MG63 (cell line): ENCODE measurements at places on chromosomes 12 and 14.
A peak's percentile ranks its signal among the peaks of the same experiment; 100 is the strongest.

- DNase-seq, result no peak
These were observed 3.7 kb downstream of the MVK start for GRCh38 chr12:109577311-109577710.

DNA sequence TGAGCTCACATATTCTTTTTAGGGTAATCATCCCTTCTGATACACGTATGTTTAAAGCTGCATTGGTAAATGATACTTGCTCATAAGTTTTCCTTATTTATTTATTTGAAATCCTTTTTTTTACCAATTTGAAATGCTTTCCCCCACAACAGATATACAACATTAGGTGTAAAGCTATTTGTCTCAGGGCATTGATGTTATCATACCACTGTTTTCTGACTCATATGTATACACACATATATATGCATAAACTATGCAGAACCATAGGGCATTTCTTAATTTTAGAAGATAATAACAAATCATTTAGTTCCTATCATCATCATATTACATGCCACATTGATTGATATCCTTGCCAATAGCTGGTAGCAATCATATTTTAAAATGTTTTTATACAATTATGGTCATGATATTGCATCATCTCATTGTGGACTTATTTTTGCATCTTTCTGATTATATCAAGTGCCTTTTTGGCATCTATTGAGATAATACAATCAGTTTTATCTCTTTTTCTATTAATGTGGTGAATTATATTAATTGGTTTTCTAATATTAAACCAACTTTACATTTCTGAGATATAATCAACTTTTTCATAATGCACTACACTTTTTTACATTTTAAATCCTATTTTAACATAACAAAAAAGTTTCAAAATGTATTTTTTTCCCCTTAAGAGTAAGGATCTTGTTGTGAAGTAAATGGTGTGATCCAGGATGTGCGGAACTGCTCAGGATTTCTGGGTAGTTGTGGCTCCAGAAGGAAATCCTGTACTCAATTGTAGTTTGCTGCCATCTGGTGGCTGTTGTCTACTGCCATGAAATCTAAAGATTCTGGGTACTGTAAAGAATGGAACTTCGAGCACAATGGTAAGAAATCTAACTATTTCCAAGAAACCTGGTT, 16.7 kb downstream of the OR9K2 start:
- peak; percentile 31 for DNase-seq

DNA sequence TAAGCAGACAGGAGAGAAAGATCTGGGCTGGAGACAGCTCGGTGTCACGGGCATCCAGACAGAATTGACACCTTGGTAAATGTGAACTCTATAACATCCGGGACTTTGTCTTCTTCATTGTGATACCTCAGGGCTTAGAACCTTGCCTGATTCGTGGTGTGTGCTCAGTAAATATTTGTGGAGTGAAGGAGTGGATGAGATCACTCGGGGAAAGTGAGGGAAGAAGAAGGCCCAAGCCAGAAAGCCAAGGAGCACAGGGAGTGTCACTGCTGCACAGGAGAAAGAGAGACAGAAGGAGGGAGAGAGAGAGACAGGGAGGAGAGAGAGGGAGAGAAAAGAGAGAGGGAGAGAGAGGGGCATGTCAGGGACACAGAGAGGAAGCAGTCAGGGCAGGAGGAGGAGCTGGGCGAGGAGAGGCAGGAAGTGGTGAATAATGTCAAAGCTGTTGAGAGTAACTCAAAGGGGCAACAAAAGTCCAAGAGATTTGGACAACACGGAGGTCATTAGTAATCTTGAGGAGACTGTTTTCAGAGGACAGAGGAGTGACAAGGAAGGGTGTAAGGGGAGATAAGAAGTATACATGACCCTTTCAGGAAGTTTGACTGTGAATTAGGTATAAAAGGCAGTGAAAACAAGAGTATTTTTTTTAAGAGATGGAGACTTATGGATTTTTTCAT, 141.6 kb upstream of the MAX start:
- DNase-seq, result peak; percentile 30

DNA sequence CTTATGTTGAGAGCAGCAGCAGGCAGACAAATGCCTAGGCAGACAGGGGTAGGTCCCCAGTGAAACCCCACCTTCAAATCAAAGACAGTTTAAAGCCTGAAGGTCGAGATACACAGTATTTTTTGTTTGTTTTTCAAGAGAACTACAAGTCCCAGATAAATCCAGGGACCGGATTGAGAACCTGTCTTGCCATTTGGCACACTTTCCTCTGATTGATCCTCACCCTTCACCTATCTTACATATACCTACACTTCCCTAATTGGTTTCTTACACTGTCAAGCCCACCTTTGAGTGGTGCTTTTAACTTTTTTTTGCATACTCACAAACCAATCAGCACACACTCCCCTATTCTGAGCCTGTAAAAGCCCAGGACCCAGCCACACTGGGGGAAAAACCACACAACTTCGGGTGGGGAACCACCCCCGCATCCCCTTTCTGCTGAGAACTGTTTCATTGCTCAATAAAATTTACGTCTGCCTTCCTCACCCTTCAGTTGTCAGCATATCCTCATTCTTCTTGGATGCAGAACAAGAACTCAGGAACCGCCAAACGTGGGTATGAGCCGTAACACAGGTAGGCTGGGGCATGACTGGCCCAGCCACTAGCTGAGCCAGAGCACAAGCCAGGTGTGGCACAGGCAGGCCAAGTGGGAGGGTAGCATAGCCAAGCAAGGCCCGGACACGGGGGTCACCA, 11.1 kb downstream of the DICER1 start:
- DNase-seq, result no peak

- DNase-seq, result peak; percentile 70
These were observed 14.0 kb downstream of the ABCB9 start for GRCh38 chr12:122951979-122952892.

DNA sequence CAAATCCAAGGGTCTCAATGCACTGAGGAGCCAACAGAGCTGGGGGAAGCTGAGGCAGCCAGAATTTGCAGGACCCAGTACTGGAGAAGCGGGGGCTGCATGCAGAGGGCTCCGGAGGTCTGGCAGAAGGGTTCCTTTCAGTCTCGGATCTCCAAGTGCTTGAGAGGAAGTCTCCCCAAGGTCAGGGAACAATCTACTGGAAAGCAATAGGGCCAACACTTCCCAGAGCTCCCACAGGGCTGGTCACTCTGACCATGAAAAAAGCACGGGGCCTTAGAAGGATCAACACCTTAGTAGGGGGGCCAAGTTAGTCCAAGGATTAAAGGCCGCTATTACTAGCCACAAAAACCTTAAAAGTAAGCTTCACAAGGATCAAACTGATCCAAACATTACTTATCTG, 31.7 kb downstream of the SPPL3 start:
- no peak for DNase-seq

DNA sequence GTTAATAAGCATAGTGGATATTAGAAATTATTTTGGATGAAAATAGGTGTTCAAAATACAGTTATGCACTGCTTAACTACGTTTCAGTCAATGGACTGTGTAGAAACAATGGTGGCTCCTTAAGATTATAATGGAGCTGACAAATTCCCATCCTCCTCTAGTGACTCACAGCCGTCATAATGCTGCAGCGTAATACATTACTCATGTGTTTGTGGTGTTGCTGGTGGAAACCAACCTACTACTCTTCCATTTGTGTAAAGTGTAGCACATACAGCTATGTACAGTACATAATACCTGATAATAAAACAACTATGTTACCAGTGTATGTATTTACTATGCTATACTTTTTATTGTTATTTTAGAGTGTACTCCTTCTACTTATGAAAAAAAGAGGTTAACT, 111.2 kb upstream of the TMCC3 start:
- DNase-seq, result peak; percentile 61

- no peak for DNase-seq
These were observed 115.8 kb upstream of the MED13L start for GRCh38 chr12:116393255-116393654.

DNA sequence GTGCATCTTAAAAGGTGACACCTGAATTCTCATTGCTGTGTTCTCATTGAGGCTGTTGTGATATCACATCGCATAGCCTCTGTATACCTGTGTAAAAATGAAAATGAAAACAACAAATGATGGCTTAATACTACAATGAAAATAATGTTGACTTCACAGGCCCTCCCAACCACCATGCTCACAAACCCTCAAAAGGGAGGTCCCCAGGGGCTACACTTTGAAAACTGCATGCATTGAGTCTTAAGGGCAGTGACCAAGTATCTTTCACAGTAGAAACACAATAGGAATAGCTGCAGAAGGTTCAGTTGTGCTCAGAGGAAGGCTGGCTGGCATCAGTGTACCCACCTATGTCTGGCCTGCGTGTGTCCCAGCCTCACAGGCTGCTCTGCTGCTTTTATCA, 27.6 kb upstream of the KCNK13 start:
- no peak for DNase-seq

GRCh38 chr12:95955549-95956159, 12.5 kb downstream of the AMDHD1 start:
- DNase-seq, result no peak

DNA sequence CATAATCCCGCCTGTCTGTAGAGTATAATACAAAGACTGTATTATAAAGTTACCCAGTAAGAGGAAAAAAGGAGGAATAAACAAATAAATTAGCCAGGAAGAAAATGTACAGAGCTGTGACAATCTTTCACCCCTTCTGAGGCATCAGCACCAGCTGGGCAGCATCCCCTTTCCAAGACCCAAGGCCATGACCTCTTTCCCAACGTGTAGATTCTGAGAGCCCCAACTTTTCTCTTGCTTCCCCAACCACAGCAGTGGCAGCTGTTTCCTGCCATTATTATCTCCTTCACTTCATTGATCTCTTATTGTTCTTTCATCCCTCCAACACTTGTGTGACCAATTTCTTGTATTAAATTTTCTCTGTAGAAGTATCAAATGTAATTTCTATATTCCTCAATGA, 101.6 kb downstream of the BBS10 start:
- no peak for DNase-seq

DNA sequence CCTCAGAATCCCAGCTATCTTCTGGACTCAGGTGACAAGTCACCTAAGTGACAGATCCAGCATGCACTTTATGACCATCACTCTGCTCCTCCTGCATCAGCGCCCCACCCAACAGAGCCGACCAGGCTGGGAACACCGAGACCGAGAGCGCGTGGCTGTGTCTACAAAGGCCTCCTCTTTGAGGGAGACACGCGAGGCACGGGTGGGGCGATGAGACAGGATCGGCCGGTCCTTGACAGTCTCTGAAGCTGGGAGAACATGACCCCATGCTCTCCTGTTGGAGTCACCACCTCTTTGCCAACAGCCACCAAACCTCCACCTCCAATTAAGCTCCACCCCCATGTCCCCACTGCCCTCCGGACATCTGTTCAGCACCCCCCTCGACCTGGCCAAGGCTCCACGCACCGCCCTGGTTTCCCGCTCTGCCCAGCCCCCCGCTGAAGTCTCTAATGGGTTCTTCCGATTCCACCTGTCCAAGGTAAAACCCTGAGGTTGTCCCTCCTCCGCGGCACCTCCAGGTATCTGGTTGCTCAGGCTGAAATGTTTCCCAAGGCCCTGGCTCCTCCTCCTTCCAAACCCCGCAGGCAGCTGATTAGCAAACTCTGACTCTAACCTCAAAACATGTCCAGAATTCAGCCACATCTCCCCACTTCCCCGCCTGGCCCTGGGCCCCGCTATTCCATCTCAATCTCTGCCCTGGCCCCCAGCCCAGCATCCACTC, 31.5 kb downstream of the HSP90AA1 start:
- no peak for DNase-seq

DNA sequence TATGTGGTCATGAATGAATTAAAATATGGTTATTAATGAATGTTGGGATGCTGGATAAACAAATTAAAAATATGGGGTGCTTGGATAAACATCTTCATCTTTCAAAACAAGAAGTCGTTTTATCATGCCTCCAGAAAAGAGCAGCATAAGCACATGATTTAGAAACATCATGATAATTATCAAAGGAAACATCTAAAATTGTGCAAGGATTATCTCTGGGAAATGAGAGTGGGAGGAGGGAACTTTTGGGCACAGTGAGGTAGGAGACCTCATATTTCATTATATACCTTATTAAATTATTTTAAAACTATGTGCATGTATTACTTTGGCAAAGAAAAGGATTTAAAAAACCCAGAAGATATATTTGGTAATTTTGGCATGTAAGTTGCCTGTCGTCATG, 8.9 kb downstream of the C3AR1 start:
- DNase-seq, result no peak

- DNase-seq, result no peak
These were observed 22.0 kb downstream of the AP5M1 start for GRCh38 chr14:57290751-57291150.

DNA sequence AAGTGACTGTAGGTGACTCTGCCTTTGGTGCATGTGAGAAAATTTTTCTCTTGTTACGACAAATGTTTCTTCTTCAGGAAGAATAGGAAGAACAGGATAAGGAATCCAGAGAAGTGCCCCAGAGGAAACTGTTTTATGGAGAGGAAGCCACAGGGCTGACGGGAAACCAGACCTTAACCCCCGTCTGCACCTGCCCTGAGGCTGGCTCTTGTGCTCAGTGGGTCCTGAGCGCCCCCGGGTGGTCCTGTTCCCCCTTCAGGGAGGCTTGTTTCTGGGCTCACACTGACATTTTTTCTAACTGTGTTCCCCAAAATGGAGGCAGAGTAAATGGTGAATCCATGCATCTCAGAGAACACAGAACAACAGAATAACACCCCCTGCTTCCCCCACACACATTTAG, 691.8 kb downstream of the TMEM121 start:
- no peak for DNase-seq

- no peak for DNase-seq
These were observed 6.2 kb downstream of the AACS start for GRCh38 chr12:125071456-125071855.
